ENCODE measurements at places on chromosomes 2 and 18.
A peak's percentile ranks its signal among the peaks of the same experiment; 100 is the strongest.

DNA sequence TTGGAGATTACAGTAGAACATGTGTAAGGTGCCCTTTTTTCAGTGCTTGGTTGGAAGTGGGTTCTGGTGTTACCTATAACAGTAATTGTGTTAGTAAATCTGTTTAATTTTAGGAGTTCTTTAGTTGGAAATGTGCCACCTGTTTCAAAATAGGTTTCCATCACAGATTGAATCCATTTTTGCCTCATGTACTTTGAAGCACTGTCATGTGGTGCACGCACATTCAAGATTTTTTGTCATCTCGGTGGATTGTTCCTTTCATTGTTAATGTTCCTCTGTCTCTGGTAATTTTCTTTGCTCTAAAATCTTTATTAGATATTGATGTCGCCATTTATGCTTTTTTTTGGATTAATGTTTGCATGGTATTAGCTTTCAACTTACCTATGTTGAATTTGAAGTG lies 1.3 kb downstream of the ATP9B start:
- DNase-seq = no peak

GRCh38 chr2:51031021-51031780 lies 731 bp downstream of the NRXN1 start:
- no peak for DNase-seq

DNA sequence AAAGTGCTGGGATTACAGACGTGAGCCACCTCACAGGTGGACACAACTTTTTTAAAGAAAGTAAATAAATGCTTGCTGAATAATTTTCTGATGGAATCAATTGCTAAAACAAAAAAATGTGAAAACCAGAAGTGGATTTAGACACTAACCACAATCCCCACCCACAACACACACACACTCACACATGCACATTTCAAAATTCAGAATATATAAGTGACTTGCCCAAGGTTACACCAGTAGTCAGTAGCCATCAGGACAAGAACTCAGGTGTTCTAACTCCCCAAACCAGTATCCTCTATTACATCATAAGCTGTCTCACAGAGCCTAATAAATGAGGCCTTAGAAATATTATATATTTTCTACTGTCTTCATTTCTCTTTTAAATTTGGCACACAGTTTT lies 1923.6 kb upstream of the PIK3C3 start:
- no peak for DNase-seq

DNA sequence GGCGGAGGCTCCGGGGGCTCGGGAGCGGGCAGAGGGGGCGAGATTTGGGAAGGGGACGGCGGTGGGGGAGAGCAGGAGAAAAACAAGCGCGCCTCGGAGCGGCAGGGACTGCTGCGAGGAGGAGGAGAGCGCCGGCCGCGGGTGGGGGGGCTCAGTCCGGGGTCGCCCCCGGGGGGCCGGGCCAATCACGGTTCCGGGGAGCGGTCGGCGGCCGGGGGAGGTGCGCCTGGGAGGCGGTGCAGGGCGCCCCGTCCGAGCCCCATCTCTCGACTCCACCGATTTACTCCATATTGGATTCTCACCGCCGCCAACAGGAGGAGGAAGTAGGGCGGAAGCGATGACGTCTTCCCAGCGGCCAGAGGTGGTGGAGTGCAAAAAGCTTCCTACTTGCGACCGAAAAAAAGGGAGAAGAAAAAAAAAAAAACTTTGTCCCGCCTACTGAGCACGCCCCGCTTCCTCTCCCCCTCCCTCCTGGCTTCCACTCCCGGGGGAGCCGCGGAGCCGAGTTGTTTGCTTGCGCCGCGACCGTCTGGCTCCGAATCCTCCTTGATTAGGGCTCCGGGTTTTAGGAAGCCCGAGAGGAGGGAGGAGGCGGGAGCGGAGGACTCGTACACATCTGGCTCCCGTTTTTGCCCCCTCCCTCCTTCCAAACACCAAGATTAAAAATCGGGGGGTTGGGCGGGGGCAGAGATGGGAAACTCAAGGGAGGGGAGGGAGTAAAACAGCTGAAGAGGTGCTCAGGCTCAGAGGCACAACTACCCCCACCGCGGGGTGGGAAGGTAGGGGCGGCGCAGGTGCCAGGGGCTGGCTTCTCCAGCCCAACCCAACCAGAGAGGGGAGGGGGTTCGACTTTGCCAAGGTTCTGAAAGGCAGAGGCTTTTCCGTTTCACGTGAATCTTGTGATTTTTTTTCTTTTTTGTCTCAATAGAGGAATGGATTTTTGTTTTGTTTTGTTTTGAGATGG lies at the start of gene SPRED2:
Gene SPRED2 (minus strand): TSS at position 373 of the 964 bp plus-strand sequence. CDS start 612 bp downstream, outside the sequence.
- DNase-seq = peak; percentile 82

DNA sequence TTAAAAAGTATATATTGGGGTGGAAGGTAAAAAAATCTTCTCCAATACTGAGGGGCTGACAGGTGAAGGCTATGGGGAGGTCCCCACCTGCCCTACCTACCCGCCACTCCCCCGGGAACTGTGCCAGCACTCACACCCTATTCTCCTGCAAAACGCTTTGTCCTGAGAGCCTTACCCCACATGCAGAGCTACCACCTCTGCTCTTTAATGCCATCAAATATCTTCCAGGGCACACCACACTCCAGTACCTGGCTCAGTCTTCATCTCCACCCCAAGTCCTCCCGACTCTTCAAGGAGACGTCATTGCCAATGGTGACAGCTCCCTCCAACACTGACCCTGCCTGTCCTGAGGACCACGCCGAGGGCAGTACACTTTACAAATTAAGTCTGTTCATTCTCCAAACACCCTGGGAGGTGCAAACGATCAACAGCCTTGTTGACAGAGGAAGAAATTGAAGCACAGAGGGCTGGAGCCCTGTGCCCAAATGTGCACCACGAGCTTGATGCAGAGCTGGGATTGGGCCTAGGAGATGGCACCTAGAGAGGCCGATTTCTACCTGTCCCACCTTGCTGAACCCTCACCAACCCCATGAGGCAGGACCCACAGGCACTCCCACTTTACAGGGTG lies 6.0 kb upstream of the GPR55 start:
- DNase-seq = no peak

DNA sequence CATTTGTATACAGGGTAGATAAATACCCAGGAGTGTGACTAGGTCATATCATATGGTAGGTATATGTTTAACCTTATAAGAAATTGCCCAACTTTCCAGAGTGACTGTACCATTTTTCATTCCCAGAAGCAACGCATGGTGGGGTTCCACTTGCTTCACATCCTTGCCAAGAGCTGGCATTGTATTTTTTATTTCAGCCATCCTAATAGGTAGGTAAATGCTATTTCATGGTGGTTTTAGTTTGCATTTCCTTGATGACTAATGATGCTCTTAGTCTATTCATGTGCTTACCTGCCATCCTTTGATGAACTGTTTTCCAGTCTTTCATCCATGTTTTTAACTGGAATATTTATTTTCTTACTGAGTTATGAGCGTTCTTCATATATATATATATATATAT lies 51.9 kb downstream of the MAP4K3 start:
- no peak for DNase-seq

- DNase-seq = no peak
Observed at GRCh38 chr2:46441838-46442712, 37.3 kb upstream of the TMEM247 start.

GRCh38 chr2:88829607-88830463 lies 138.4 kb downstream of the RPIA start:
- no peak for DNase-seq

GRCh38 chr18:43651057-43651456 lies 373.8 kb upstream of the SYT4 start:
- DNase-seq = no peak
